ENCODE measurements at places on chromosomes 2 and 18.

- DNase-seq: no peak
Measured at GRCh38 chr2:232655392-232655791, 22.0 kb downstream of the EFHD1 start.

DNA sequence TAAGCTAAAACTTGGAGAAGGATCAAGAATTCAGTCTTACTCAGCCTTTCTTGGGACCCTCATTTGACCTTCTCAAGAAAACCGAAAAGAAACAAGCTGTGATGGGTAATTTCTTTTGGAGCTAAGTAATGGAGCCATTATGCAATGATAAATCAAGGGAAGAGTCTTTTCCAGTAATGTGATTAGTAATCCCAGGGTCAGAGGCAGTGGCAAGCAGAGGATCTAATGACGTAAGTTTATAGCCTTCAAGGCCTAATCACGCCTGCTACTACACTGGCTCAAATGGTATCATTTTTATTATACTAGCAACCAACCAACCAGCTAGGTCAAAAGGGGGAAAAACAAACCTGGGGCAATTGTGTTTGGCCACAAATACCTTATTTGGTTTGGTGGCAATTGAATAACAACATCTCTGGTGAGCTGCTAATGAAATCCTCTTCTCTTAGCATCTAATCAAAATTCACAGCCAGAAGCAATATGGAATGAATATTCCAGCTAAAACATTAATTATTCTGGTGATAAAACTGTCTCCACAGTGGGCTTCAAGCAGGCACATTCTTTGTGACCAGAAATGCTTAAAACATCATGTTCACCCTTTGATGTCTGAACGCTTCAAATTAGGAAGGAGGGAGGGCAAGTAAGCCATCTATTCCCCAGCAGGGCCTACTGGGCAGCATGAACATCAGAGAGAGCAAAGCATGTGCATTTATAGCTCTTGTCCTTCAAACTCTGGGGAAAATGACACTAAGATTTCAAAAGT, 114.9 kb upstream of the SULT1C3 start:
- DNase-seq: no peak

DNA sequence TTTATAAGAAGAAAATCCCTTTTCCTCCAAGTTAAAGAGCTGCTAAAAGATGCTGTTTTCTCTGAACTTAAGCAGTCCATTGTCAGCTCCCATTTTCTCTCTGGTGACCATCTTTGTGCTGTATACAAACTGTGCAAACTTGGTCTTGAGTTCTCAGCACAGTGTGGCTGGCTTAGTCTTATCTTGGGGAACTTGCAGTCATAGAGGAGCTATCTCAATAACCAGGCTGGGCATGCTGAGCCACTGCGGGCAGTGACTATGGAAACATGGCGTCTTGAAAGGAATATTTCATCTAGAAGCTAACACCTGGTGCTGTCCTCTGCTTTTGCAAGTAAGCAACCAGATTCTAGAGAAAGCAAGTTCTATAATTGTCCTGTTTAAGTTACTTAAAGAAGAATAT, 1334.4 kb upstream of the CELF4 start:
- no peak for DNase-seq

DNA sequence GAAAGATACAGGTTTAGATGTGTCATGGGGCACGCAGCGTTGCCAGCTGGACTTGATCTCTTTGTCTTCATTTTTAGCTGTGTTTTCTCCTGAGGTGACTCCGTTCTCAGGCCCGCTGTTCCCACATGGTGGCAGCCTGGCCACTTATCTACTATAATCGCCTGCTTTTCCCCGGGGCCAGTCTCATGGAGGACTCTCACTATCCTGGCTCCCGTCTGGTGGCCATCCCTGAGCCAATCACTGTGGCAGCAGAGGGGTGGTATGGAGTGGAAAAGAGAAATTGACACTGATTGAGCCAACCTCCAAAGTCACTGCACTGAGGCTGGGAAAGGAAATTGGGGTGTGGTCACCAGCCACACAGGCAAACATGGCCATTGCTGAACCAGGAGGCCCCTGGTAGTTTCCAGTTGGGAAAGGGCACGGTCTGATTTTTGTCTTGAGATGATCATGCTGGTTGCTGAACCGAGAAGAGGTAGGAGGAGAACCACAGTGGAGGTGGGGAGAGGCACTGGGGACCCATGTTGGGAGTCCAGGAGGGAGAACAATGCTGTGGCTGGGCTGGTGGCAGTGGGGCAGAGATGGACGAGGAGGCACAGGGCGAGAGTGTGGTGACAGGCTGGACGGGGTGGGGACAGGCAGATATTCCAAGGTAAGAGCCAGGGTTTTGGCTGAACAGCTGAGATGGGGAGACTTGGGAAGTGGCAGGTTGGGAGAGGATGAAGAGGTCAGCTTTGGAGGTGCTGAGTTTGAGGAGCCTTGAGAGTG, 45.6 kb downstream of the KCNIP3 start:
- DNase-seq: no peak

- DNase-seq: no peak
Measured at GRCh38 chr18:56390626-56391025, 247.8 kb downstream of the TXNL1 start.

- no peak for DNase-seq
Measured at GRCh38 chr2:101204400-101205115, 48.1 kb upstream of the CNOT11 start.

GRCh38 chr2:147037048-147037447, 807.8 kb upstream of the ACVR2A start:
- DNase-seq: no peak

DNA sequence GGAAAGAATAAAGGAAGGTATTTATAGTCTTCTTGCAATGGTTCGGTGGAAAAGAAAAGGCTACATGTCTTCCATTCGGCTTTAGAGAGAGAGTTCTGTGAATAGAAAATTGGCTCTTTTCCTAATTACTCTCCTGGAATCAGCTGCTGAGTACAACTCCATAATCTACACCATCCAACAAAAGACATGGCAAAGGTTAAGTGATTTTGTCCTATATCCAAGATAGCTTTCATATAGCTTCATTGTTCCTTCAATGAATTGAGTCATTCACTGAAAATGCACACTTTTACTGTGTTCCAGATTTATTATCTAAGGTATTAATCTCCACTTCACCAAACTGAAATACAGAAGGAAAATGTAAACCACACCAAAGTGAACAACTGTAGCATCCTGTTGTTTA, 514.5 kb downstream of the LRRTM4 start:
- no peak for DNase-seq

GRCh38 chr18:41371156-41372045, 583.6 kb upstream of the PIK3C3 start:
- DNase-seq: no peak

DNA sequence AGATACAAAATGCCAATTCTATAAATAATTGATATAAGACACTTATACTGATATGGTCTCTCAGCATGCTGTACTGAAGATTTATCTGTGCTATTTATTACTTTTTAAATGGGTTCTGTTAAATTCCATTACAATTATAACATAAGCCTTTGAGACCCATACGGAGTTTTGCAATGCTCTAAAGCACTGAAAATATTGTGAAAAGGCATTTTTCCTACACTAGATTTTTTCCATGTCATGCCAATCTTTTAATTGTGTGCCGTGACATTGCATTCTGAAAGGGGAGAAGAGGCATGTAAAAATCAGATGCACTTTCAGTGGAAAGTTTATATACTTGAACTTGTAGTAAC, 46.5 kb downstream of the EFEMP1 start:
- no peak for DNase-seq

DNA sequence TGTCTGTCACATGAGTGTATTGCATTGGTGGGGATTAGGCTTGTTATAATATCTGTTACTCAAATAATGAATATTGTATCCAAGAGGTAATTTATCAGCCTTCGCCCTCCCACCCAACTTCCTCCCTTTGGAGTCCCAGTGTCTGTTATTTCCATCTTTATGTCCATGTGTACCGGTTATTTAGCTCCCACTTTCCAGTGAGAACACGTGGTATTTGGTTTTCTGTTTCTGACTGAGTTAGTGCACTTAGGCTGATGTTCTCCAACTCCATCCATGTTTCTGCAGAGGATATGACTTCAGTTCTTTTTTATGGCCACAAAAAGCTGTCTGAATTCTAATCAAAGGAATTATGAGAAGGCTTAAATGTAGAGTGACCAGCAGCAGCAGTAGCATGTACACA, 104.0 kb upstream of the ARHGAP28 start:
- no peak for DNase-seq

GRCh38 chr2:150346806-150347205, 140.7 kb downstream of the RND3 start:
- DNase-seq: no peak

GRCh38 chr2:7795778-7796563, 878.8 kb downstream of the RNF144A start:
- DNase-seq: no peak

DNA sequence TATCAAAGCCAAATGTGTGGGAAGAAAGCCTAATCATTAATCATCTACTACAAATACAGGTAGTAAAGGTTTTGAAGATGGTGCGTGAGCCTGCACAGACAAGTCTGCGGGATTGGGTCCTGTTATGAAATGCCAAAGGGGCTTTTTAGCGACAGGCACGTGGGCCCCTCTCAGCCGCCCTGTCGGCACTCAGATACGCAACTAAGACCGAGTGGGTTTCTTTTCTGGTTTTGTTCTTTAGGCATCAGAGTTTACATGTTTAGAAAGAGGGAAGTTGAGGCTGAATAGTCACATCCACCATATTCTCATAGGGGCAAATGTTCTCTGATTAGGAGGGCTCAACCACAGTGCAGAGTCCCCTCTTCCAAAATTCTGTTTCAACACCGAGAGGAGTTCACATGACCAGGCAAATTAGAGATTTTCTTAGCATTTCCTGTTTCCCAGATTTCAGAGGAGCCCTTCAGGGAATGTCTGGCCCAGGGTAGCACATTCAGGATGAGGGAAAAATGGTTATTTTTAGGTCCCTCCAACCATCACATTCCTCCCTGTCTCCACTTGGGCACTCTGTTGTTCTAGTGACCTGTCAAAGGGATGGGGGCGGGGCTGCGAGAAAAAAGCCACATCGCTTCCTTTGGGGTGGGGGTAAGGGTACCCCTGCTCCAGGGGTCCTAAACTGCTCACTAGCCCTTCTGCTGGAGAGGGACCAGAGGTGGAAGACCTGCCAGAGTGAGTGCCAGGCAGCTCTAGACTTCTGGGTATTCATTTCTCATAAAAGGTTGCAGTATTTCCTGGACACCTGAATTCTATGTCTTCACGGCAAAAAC, 159.2 kb downstream of the BCL2 start:
- peak; percentile 71 for DNase-seq

GRCh38 chr2:64982311-64982857, 6.8 kb upstream of the SLC1A4 start:
- no peak for DNase-seq

DNA sequence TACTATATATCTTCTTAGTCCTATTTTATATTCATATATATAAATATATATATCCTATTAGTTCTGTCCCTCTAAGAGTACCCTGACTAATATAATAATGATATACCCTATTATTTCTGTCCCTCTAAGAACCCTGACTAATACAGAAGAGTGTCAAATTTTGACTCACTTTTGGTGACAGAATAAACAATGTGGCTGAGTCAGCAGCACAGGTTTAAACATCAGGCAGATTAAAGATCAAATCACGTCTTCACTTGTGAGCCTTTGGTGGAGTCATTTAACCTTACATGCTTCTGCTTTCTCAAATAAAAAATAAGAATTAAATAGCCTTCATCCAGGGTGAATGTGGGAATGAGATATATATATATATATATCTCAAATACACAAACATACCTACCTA, 615.9 kb upstream of the GCFC2 start:
- no peak for DNase-seq

DNA sequence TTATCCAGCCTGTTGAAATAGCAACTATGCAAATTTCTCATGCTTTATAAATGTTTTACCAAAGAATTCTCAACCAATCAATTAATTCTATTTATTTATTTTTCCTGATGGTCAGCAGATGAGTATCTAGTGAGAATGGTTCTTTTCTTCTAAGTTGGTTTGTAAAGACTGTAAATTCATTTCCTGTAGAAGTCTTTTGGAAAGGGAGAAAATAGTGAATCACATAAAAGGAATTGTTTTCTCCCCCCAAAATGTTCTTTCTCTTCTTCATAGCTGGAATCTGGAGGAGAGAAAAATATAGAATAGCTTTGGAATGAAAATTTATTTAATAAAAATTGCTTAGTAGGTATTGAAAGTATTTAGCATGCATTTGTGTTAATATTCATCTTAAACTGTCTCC, 836.1 kb upstream of the ZEB2 start:
- no peak for DNase-seq

GRCh38 chr2:60416221-60417008, 137.0 kb downstream of the BCL11A start:
- no peak for DNase-seq

DNA sequence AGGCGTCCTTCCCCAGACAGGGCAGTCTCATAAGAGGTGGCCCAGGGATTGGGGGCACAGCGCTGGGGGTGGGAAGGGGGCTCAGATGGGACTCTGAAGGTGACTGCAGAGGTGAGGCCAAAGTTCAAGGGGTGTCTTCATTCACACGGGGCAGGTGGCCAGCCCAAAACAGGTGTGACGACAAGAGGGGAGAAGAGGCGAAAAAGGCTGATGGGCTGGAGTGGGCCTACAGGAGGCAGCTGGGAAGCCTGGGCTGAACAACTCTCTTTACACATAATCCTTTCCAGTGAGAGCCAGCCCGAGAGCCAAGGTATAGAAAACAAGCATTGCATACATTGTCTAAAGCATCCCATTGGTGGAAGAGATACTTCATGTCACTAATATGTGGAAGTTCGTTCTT, 130.9 kb upstream of the ASB18 start:
- DNase-seq: no peak

GRCh38 chr18:35134190-35134730, 93.0 kb downstream of the MAPRE2 start:
- DNase-seq: no peak

- no peak for DNase-seq
Measured at GRCh38 chr2:70477441-70477844, 76.2 kb downstream of the TGFA start.

Data from B cell (primary cell).